SW 1271 (cell line): ENCODE measurements at places on chromosomes 2 and 18.

DNA sequence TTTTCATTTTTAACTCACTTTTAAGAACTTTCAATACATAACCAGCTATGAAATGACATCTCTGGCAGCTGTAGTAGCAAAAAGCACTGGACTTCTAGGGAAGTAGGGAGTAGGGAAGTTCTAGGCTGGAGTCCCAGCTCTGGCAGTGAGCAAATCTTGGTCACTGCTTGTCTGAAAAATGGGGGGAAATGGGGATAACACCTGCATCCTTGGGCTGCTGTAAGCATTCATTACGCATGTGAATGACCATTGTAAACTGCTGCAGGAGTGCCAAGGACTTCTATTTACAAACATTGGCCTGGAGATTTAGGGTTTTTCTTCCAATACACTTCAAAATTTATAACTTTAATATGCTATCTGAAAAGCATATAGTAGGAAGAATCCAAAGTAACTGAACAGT, 972 bp upstream of the MPP4 start:
- DNase-seq, result no peak

- DNase-seq, result no peak
Observed at GRCh38 chr2:170361090-170361936, 183.4 kb downstream of the MYO3B start.

- no peak for DNase-seq
Observed at GRCh38 chr2:151157000-151157735, 104.5 kb downstream of the RBM43 start.

- DNase-seq, result no peak
Observed at GRCh38 chr2:196725218-196725617, 74.3 kb downstream of the GTF3C3 start.

- DNase-seq, result no peak
Observed at GRCh38 chr18:76610933-76611749, 116.1 kb upstream of the ZNF516 start.

- no peak for DNase-seq
Observed at GRCh38 chr18:2337552-2338141, 233.7 kb downstream of the METTL4 start.

- no peak for DNase-seq
Observed at GRCh38 chr2:44731505-44731904, 210.0 kb upstream of the SIX3 start.

GRCh38 chr2:162277381-162277780, 34.1 kb upstream of the FAP start:
- no peak for DNase-seq

DNA sequence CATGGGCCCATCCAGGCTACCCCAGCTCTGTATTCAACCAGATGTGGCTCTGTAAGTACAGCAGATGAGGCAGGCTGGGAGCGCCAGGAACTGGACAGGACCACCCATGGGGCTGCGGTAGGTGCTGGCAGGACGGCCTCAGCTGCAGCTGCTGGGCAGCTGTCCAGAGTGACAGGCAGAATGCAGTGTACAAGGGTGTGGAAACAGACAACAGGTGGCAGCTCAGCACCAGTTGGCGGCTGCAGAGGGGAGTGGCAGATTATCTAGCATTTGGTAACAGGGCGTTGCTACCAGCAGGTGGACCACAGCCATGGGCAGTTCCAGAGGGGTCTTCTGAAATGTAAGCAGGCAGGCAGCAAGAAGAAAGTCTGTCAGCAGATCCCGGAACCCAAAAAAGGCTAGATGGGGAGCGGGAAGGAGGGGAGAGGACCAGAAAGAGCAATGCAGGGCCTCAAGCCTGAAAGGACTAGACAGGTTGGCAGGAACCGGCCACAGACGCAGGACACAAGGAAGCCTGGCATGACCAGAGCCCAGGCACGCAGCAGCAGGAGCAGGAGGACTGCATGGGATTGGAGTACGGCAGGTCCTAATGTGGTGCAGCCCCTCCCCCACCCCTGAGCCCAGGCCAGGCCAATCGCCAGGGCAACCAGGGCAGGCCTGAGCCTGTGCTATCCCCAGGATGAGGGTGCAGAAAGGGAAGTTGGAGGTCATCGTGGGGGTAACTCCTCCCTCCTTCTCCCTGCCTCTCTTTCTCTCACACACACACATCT, 24.7 kb downstream of the PKDCC start:
- no peak for DNase-seq

DNA sequence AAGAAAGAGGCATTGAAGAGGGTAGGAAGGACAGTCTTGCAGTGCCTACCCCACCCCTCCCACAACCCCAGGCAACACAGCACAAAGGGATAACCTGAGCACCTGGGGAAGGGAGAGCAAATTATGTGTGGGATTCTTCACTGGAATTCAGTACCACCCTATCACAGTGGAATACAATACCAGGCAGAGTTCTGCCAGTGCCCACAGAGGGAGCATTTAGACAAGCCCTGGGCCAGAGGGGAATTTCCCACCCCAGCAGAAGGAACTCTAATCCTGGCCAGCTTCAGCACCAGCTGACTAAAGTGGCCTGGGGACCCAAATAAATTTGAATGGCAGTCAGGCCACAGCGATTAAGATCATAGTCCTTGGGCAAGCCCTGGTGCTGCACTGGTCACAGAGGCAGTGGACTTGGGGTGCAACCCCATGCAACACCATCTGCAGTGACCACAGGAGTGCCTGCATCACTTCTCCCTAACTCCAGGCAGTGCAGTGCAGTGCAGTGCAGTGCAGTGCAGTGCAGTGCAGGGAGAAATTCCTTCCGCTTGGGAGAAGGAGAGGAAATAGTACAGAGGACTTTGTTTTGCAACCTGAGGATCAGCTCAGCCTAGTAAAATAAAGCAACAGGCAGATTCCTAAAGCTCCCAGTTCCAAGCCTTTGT, 147.8 kb upstream of the SRD5A2 start:
- no peak for DNase-seq

DNA sequence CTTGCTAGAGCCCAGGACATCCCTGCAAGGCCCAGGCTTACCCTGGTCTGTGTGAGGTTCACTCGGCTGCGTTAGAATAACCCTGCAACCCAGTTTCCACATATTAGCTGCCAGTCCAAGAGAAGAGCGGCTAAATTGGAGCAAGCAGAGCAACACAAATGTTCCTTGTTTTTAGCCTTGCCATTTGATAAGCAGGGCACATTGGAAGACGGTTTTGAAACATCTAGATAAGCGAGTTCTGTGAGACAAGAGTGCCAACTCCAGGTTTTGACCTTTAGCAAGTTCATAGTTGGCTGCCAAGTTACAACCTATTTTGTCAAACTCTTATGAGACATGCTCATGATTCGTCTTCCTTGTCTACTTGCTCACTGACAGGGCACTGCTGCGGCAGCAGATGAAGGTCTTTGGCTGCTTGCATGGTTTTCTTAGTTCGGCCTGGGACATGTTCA, 23.5 kb downstream of the DPP4 start:
- no peak for DNase-seq

DNA sequence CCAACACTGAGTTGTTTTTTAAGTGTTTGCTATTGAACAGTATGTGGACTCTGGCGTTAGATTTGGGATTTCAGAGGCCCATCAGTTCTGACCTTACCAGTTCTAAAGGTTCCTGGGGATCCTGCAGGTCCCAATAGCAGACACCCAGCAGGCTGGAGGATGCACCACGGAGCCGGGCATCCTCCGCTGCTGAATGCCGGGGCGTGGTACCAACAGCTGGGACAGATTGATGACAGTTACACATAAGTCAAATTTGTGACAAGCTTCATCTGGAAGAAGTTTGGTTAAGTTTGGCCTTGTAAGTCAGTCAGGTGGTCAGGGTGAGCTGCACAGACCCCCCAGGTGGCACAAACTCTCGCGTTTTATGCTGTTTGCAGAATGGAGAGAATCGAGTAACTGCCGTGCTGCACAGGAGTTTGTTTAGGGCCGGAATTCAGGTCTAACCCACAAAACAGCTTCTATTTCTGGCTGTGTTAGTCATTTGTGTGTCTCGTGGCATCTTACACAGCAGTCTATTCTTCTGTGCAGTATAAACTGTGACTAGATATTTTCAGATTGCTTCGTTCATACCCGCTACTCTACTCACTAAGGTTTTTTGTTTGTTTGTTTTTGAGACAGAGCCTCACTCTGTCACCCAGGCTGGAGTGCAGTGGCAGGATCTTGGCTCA, 19.2 kb downstream of the CTDP1 start:
- DNase-seq, result no peak

DNA sequence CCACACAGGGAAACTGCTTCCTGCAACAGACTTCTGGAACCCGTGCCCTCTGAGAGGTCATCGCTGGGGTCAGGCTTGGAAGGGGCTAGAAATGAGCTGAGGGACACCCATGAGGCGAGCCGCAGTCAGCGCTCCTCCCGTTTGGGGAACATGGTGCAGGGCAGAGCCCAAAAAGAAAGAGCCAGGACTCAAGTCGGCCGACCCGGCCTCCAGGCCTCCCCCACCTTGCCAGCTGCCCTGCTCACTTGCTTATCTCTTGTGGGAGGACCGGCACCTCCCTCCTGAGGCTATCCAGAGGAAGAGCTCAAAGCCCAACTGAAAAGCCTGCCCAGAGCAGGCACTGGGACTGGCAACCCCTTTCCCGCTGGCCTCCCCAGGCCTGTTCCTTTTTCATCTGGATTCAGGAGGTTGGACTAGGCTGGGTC, 43.6 kb downstream of the SCTR start:
- DNase-seq, result no peak

- no peak for DNase-seq
Observed at GRCh38 chr2:20555954-20556353, 94.9 kb downstream of the HS1BP3 start.

DNA sequence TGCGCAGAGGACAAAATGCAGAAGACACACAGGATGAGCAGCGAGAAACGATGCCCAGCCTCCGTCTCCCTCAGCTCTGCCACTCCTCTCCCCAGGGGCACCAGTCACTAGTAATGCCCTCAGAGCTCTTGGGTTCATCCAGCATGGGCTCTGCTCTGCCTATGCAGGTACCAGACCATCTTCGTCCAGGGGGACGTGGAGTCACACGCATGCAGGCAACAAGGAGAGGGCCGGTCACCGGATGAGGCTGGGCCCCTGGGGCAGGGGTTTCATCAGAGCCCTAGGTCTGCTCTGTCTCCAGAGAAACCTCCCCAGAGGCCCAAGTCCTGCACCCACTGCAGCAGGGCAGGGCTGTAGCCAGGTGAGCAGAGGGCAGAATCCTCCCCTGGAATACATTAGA, 23.9 kb downstream of the RAB31 start:
- no peak for DNase-seq

DNA sequence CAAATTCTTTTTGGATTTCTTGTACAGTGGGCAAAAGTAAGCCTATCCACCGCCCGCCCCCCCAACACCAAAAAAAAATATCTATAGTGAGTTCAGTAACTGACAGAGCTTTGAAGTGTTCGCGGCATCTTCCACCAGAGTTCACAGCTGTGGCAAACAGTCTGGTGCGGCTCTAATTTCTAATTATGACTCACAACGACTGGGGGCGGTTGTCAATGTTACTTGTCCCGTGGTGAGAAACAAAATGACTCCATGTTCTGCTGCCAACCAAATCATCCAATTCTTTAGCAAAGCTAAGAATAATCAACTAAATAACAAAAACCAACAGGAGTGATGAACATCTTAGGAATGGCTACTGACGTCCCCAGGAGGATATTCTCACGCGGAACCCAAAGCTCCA, 392.5 kb upstream of the SALL3 start:
- no peak for DNase-seq

DNA sequence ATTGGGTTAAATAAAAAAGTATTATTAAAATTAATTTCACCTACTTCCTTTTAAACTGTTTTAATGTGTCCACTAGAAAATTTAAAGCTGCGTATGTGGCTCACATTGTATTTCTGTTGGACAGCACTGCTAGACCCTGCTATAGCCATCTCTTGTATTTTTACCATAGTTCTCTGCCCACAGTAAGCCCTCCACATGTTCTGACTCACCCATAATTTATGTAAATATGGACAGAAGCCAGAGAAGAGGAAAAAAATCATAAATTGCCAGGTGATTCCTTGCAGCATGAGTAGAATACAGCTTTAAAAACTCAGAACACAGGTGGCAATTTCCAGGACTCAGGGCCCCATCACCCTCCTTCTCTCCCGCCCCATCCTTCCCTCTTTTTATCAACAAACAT, 142.4 kb upstream of the MEX3C start:
- DNase-seq, result no peak

DNA sequence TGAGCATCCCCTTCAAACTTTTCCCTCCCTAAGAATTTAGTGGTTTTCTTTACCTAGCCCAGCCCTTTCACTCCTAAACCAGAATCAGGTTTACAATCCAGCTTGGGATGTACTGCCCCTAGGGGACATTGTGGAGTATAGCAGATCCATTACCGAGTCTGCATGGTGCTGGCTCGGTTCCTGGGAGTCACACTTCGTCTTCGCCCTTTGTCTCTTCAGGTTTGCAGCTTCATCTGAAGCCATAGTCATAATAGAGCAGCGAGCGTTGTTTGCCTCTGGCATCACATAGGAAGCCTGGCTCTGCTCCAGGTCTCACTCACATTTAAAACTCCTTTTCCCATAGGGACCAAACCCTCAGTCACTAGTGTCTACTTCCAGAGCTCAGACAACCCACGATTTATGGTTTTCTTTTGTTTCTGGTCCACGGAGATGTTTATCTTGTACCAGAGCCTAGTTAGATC, 16.8 kb upstream of the LYPD6 start:
- peak; percentile 42 for DNase-seq

GRCh38 chr2:189576396-189576795, 4.2 kb downstream of the SLC40A1 start:
- DNase-seq, result no peak

DNA sequence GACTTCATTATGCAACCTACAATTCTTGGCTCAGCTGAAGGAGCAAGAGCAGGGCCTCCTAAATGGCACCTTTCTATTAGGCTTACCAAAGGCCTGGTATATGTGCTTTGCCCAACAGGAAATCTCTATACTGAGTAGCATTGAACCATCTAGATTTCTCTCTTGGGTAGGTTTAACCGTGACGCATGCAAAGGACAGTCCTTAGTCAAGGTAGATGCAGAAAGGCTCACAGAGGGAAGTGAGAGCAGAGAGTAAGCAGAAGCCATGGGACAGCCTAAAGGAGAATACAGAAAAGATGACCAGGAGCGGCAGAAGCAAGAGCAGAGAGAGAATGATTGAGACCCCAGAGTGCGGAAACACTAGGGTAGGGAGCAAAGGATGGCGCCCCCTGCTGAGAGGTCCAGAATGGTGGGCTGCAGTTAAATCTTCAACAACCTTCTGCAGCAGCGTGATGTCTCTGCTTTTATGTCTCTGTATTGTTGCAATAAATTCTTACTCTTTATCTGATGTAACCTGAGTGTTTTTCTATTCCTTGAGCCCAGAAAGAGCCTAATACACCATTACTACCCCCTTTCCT, 4.7 kb upstream of the OSBPL1A start:
- no peak for DNase-seq

GRCh38 chr18:32258558-32259204, 68.8 kb downstream of the MEP1B start:
- DNase-seq, result no peak

- no peak for DNase-seq
Observed at GRCh38 chr2:216030216-216030615, 16.9 kb upstream of the MREG start.

GRCh38 chr2:175012516-175012915, 7.3 kb upstream of the CHN1 start:
- DNase-seq, result no peak

GRCh38 chr2:25505622-25506021, 163.9 kb upstream of the DNMT3A start:
- DNase-seq, result no peak

GRCh38 chr2:158772306-158773078, 22.6 kb upstream of the DAPL1 start:
- no peak for DNase-seq
